ENCODE measurements at places on chromosomes 4 and X.
A peak's percentile ranks its signal among the peaks of the same experiment; 100 is the strongest.

DNA sequence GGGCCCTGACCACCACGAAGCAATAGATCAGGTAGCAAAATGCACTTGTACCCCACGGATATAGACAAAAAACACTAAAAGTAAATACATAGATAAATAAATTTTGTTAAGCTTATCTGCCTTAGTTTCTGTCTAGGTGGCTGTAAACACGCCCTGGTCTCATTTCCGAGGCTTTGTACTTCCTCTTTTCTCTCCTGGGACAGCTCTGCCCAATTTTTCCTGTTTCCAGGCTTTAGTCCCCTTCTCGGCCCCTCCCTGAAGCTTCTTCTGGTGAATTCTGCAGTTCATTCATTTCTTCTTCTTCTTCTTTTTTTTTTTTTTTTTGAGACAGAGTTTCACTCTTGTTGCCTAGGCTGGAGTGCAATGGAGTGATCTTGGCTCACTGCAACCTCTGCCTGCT is 73.4 kb upstream of the STOX2 start:
- DNase-seq: no peak

DNA sequence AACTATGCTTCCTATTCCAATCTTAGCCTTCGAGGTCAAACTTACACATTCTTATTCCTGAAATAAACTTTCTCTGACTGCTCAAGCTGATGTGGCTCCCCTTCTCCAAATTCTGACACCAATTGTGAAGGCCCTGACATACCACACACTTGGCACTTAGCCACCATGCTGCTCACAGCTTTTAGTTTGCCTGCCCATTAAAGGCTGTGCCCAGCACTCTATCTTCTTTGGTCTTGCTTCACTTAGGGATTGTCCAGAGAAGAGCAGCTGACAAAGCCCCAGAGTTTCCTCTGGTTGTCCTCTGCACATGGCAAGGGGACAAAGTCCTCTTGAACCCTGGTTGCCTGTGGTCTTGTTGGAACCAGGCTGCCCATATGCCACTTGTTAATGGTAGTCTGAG is 126.1 kb downstream of the ARHGEF9 start:
- DNase-seq: no peak

- no peak for DNase-seq
These were observed 4.4 kb downstream of the GPRIN3 start for GRCh38 chr4:89303177-89303576.

DNA sequence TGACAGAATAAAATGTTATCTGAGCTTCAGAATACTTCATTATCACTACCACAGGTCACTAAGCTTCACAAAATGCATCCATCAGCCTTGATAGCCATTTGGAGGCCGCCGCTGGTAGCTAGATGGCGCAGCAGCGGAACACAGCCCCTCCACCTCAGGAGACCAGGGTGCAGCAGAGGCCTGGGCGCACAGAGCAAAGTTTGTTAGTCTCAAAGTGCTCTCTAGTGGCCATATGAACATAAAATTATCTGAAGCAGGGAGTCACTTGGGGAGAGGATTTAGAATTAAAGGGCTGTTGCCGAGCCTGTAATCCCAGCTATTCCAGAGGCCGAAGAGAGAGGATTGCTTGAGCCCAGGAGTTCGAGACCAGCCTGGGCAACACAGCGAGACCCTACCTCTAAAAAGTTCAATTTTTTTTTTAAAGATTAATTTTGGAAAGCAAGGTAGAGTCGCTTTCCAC is 8.1 kb upstream of the DCTD start:
- DNase-seq: peak; percentile 27

GRCh38 chr4:115213716-115214115 is 100.3 kb upstream of the NDST4 start:
- no peak for DNase-seq
